SJSA1 (cell line): ENCODE measurements at places on chromosomes 11 and 22. TPM values are rescaled to one million over a fixed set of nuclear protein-coding genes. Genes with fewer than 3 reads are reported as not detected.
A peak's percentile ranks its signal among the peaks of the same experiment; 100 is the strongest.

The ALX4 gene
- total RNA-seq, result 30.3 and 41.6 TPM in 2 replicates

DNA sequence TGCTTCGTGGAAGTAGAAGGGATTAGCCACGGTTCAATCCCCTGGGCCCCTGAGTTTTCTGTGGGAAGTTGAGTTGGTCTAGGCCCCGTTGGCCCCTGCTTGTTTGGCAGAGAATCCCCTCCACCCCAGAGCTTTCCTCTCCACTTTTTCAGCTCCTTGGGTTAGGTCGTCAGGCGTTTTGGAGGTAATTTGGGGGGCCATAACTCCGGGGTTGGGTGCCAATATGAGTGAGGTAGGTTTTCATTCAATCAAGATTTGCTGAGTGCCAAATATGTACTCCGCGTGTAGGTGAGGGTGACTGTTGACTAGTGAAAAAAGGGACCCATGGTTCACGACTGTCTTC is 590 bp downstream of the ATG13 start:
- no peak for DNase-seq

DNA sequence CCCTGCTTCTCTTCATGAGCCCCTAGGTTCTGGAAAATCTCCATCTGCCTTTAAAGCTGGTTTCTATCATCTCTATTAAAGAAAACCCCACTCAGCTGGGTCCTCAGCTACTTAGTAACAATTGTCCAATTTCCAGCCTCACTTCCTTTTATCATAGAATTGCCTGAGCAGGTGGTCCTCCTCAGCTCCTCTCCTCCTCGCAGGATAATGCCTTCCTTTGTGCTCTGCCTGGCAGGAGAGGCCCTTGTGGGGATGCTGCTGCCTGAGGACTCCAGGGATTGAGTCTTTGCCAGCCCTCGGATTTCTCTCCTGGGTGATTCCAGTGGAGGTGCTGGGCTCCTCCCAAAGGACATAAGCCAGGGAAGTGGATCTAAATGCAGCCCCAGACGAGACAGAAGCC is 448.3 kb downstream of the INSC start:
- no peak for DNase-seq

The PTPMT1 gene
- 134 and 165 TPM in 2 replicates for total RNA-seq

DNA sequence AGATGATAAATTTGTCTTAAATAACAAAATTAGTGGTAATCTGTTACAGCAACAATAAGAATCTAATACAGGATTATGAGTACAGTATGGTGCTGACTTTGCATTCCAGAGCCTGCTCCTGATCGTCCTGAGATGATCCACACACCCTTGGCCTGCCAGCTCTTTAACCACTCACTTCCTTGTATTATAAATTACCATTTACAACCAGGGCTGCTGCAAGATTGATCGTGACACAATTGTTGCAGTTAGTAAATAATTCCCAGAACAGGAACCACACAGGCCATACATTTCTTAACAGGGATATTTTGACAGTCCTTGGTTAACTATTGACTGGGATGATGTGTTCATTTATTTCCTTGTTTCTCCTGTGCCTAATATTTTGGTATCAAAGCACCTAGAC is 3.8 kb upstream of the CBLIF start:
- no peak for DNase-seq

The MISFA gene
- 0.32 and 0.91 TPM in 2 replicates for total RNA-seq

The CCDC89 gene
- total RNA-seq, result 0.26 TPM in 1 of 2 replicates, not detected in the other

GRCh38 chr11:117925198-117925925 is 3.8 kb downstream of the TMPRSS13 start:
- DNase-seq, result no peak

The DDI1 gene
- total RNA-seq, result not detected in 2 replicates

GRCh38 chr11:57903441-57904123 is 120.1 kb upstream of the OR9Q1 start:
- peak; percentile 61 for DNase-seq

- DNase-seq, result no peak
Observed at GRCh38 chr22:31233001-31233400, 20.9 kb downstream of the LIMK2 start.
